Stimulated activated CD8-positive, alpha-beta memory T cell treated with anti-CD3 and anti-CD28 coated beads, Interleukin-4, amount 100 ng/mL, for 1 hour (primary cell): ENCODE measurements at places on chromosomes 3 and 15.
A peak's percentile ranks its signal among the peaks of the same experiment; 100 is the strongest.

DNA sequence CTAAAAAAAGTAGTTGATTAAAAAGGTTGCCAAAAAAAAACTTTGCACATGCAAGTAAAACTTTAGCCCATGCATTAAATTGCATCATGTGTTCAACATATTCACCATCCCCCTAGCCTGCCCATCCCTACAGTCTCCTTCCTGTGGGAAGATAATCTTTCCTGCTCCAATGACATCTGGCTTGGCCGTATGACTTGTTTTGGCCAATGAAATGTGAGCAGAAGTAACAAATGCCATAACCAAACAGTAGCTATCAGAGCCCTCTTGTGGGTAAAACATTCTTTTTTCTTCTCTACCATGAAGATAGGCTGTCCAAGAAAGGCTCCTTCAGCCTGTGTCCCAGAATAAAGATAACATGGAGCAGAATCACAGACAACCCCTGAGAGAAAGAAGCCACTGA, 15.3 kb downstream of the ERC2 start:
- no peak for DNase-seq

DNA sequence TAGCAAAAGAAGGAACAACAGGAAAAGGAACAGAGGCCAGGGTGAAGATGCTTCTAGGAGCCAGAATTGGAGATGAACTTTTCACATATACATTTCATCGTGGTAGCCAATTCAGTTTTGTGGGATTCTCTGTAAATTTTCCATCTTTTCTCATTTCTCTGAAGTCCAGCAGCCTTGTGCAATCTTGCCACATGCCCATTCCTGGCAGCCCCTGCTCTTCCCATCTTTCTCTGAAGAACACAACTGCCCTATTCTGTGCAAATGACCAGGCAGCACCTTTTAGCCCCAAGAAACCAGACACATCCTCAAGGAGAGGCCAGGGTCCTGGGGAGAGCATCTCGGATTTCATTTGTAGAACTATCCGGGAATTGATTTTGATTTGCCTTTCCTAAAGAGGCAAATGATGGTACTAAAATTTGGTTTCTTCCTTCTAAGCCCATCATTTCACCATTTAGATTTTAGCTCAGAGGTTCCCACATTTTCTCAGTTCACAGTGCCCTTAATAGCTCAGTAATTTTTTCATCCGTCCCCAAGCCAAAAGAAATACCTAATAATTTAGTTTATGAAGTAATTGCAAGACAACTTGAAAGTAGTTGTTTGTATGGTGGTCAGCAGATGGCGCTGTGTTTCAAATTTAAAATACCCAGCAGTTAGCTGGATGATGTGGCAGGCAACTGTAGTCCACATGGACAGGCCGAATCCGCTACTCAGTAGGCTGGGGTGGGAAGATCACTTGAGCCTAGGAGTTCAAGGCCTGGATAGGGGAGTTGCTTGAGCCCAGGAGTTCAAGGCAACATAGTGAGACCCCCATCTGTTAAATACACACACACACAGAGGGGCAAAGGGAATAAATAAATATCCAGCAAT, 61.3 kb upstream of the ACKR4 start:
- DNase-seq = peak; percentile 11

DNA sequence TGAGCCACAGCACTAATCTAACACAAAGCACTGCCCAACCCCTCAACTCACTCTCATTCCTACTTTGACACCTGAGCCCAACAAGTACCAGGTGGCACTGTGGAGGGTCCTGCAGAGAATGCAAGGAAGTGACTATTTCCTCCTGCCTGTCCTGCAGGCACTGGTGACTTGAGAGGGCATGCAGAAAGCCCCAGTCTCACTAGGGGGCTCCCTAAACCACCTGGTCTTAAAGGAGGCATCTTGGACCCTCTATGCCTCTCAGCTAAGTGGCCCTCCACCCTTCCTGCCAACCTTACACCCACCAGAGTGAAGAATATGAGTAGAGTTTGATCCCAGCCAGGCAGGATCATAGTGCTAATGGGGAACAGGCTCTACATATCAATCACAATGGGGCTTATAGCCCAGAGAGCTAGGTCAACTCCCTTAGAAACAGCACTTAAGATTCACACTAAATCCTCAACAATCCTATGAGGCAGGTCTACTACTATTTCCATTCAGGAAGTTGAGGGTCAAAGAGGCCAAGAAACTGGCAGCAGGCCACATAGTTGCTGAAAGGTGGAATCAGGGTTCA, 15.2 kb downstream of the TRAIP start:
- DNase-seq = no peak

GRCh38 chr3:10620833-10621082, 115.4 kb upstream of the ATP2B2 start:
- no peak for DNase-seq

DNA sequence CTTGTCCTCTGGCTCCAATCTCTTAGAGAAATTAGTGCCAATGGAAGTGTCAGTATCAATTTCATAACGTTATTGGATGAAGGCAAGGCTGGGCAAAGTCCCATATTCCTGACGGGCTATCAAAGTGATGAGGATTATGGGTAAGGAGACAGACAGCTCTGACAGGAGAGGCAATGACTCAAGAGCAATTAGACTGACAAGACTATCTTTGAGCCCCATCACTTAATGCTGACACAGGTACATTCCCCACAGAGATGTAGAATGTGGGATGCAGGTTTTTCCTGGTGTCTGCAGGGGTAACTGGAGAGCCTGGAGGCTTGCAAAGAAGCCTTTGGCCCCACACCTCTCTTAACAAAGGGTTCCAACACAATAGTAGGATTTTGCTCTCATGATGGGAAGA, 208.3 kb downstream of the NTRK3 start:
- no peak for DNase-seq

- DNase-seq = no peak
Observed at GRCh38 chr3:19885468-19885867, 48.5 kb downstream of the EFHB start.

- no peak for DNase-seq
Observed at GRCh38 chr3:34001990-34002389, 203.6 kb downstream of the PDCD6IP start.

DNA sequence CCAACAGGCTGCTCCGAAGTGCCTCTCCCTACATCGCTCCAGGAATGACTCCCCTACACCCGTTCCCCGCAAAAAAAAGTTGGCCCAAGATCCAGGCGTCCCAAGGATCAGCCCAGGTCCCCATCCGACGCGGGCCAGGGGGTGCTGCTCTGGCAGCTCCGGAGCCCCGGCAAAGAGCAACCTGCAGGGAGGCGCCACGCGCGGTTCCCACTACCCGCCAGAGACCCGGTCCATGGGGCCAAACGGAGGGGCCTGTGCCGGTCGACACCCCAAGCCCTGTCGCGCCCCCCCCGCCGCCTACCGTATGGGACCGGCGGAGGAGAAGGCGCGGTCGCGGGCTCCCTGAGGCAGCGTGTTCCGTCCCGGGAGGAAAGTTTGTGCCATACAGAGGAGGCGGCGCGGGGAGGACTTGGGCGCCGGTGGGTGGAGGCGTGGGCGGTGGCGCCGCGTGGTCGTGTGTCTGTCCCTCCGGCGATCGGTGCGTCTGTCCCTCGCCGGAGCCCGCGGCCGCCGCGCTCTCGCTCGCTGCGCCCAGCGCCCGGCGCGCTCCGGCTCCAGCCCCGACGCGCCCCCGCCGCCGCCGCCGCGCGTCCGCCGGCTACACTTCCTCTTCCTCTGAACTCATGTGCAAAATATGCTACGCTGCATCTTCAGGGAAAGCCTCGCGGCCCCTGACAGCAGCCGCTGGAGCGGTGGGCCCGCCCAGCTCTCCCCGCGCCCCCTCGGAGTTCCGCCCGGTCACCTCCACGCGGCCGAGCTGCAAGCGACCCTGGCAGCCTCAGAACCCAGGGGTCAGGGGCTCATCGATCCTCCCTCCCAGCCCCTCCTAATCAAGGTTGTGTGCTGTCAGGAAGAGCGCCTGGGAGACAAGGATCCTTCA, at the start of gene RFTN1:
Gene RFTN1 (minus strand): TSS at position 559 of the 880 bp plus-strand sequence. CDS start 19,830 bp downstream, outside the sequence.
- no peak for DNase-seq

- no peak for DNase-seq
Observed at GRCh38 chr3:61887206-61887605, 325.8 kb downstream of the PTPRG start.

- no peak for DNase-seq
Observed at GRCh38 chr3:59654123-59654479, 604.3 kb upstream of the CFAP20DC start.

GRCh38 chr15:39613271-39613670, 32.4 kb downstream of the THBS1 start:
- DNase-seq = no peak

GRCh38 chr3:195839260-195840010, 27.7 kb upstream of the MUC4 start:
- no peak for DNase-seq

DNA sequence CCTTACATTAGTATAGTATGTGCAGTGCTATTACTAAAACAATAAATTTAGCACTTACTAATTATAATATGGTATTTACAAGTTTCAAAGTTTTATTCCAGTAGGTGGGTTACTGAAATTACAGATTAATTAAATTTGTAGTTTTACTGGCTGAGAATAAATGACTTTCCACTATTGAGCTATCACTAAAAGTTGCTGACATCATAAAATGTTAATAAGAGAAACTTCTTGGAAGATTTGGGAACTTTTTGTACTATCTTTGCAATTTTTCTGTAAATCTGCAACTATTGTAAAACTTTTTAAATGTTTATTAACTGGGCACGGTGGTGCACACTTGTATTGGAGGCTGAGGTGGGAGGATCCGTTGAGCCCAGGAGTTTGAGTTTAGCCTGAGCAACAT, 247.7 kb downstream of the UBE2E2 start:
- no peak for DNase-seq

DNA sequence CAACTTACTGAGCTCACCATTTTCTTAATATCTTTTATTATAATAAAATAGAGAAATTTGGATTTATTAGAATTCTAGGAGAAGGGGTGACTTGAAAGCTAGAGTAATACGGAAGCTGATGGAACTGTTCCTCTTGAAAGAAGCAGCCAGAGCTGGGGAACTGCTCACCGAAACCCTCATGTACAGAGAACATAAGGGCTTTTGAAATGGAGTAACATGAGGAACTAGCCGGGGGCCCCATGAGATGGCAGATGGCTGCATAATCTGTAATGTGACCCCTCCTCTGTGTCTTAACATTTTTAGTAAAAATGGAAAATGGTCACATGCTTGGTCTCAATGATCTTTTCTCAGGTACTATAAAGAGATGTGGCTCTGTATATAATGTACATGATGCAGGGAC, 15.7 kb upstream of the DYNC1LI1 start:
- DNase-seq = no peak

GRCh38 chr15:83208367-83208661, 691 bp upstream of the HDGFL3 start:
- no peak for DNase-seq

DNA sequence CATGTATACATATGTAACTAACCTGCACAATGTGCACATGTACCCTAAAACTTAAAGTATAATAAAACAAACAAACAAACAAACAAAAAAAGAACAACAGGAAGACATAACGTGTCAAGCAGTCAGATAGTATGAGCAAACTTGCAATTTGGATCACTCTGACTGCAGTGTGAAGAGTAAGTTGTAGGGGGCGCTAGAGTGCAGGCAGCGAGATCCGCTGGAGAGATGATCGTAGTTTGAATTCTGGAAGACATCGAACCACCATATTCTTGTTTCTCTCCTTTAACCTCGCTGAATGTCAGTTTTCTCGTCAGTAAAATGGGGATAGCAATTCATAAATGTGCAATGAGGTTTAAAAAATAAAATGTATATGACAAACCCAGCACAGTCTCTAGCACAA, 165.2 kb upstream of the LMCD1 start:
- DNase-seq = no peak

DNA sequence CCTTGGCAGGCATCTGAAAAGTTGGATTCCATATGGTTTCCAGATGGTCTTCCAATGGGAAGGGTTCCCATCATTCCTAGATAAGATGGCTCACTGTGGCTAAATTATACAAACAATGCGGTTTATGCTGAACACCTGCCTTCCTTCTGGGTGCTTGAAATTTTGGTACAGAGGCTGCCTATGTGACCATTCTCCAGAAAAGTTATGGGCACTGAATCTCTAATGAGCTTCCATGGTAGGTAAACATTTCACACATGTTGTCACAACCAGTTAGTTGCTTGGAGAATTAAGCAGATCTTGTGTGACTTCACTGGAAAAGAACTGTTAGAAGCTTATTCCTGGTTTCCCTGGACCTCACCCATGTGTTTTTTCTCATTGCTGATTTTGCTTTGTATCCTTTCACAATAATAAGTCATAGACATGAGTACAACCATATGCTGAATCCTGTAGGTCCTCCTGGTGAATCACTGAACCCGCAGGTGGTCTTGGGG, 30.1 kb downstream of the PLOD2 start:
- no peak for DNase-seq

GRCh38 chr3:45462522-45463265, 74.3 kb downstream of the LARS2 start:
- no peak for DNase-seq

GRCh38 chr3:56754741-56755417, 46.9 kb downstream of the ARHGEF3 start:
- DNase-seq = no peak

DNA sequence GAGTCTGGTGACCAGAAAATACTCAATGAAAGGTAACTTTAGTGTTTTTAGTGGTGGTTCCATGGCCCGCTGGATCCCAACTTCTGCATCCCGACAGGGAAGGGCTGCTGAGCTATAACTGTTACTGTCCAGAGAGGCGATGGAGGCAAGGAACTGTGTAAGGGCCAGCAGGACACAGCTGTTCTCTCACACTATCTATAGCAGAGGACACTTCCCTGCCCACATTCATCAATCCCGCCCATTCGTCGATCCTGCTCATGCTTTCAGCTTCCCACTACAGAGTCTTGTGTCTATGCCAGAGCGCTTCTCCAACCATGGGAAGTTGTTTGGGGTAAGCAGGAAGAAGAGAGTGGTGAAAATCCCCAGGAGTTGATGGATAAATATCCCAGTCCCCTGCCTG, 8.4 kb downstream of the COLQ start:
- no peak for DNase-seq

DNA sequence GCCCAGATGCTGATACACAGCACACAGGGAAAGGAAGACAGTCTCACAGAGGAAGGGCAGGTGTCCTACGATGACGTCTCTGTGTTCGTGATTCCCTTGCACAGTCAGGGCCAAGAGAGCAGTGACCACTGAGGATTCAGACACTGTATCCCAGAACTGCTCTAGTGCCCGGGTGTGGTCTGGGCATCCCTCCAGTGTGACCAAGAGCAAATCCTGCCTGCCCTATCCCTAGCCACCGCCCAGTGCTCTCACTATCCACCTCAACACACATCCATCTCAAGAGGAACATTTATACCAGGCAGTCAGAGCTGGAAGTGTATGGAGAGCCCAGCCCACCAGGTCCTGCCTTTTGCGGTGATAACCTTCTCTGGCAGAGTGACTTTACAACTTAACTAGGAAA, 4.1 kb downstream of the PPM1M start:
- no peak for DNase-seq

GRCh38 chr3:175865724-175866123, 1006.6 kb downstream of the NAALADL2 start:
- DNase-seq = no peak
